Lower lobe of right lung (tissue), 2 donors: ENCODE measurements at places on chromosomes 1 and 21.
A peak's percentile ranks its signal among the peaks of the same experiment; 100 is the strongest.

GRCh38 chr1:101484689-101485338 is 248.0 kb downstream of the S1PR1 start:
- no peak overlapping the region for H3K4me3 ChIP-seq
- H3K27me3 ChIP-seq = no peaks in the 10 kb centered on the region
- no peak overlapping the region for H3K27ac ChIP-seq
- H3K36me3 ChIP-seq = no peaks in the 10 kb centered on the region

- H3K4me1 ChIP-seq = peaks cover 14% of the 10 kb centered on the region
- no peak for DNase-seq
- H3K4me3 ChIP-seq = no peak overlapping the region
- H3K36me3 ChIP-seq = no peaks in the 10 kb centered on the region
- H3K27ac ChIP-seq = no peak overlapping the region
Observed at GRCh38 chr1:87134625-87135328, 193.9 kb upstream of the LMO4 start.

GRCh38 chr1:215482079-215482478 is 85.0 kb upstream of the KCTD3 start:
- H3K4me3 ChIP-seq = no peak overlapping the region
- no peaks in the 10 kb centered on the region for H3K27me3 ChIP-seq
- no peaks in the 10 kb centered on the region for H3K36me3 ChIP-seq
- no peak overlapping the region for H3K27ac ChIP-seq
- no peaks in the 10 kb centered on the region for H3K4me1 ChIP-seq

DNA sequence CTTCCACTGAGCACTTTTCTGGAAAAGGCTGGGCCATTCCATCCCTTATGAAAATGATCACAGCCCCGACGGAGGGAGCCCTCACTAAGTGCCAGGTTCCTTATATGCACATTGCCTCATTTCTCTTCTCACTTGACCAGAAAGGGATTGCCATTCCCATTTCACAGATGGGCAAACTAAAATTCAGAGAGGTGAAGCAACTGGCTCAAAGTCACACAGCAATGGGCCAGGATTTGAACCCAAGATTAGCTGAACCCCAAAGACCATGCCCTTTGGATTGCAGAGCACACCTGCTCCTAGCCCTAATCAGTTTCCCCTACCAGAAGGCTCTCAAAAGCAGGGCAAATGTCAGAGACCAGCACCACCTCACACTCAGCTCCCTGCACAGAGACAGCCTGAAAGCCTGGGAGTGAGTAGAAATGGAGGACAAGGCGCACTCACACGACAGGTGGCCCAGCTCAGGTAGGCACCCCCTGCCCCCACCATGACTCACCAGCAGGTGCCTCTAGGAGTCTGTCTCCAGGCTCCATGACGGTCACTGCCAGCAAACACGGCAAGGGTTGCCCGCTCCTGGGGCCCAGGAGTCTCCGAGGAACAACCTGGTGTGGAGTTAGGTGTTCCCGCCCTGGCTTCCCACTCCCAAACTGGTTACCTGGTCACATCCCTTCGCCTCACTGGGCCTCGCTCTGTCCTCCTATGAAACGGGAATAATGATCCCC is 21.7 kb downstream of the SDC3 start:
- no peak overlapping the region for H3K27ac ChIP-seq
- H3K4me3 ChIP-seq = no peak overlapping the region
- H3K36me3 ChIP-seq = no peaks in the 10 kb centered on the region
- no peak for DNase-seq
- peaks cover 31% of the 10 kb centered on the region for H3K4me1 ChIP-seq
- H3K27me3 ChIP-seq = no peaks in the 10 kb centered on the region

DNA sequence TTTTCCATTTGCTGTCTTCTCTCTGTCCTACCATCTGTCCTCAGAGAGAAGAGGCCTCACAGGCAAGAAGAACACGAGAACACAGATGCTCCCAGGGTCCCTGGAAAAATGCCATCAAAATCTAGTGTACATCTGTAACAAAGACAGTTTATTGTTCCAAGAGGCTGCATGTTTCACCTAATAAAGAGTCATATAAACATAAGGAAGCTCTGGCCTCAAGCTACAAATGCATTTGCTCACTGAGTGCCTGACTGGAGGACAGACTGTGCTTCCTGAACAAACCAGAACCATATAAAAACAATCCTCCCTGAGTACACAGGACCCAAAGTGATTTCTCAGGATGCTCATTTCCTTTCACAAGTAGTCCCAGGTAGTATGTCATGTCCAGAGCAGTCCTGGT is 76.3 kb upstream of the SLC44A3 start:
- H3K36me3 ChIP-seq = no peaks in the 10 kb centered on the region
- H3K4me3 ChIP-seq = no peak overlapping the region
- H3K4me1 ChIP-seq = peaks cover 11% of the 10 kb centered on the region
- no peak overlapping the region for H3K27ac ChIP-seq

- no peaks in the 10 kb centered on the region for H3K27me3 ChIP-seq
- no peak overlapping the region for H3K27ac ChIP-seq
- H3K36me3 ChIP-seq = no peaks in the 10 kb centered on the region
- no peak overlapping the region for H3K4me3 ChIP-seq
- no peaks in the 10 kb centered on the region for H3K4me1 ChIP-seq
Observed at GRCh38 chr1:14826172-14826636, 227.7 kb downstream of the KAZN start.

DNA sequence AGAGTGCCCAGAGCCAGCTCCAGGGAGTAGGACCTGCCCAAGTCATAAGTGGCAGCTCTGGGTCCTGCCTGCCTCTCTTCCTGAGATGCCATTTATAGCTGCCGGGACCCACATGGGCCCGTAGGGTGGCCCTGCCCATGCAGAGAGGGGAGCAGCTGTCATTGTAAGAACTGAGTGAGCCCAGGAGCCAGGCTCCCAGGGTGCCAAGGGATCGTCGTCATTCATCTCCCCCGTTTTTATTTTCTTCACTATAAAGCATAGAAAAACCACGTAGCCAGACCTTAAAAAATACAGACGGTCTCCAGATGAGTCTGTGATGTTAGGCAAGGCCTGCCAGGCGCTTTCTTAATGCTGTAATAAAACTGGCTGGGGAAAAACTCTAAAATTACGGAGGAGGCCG is 90.7 kb downstream of the IGSF21 start:
- H3K4me3 ChIP-seq = no peak overlapping the region
- peaks cover 66% of the 10 kb centered on the region for H3K27me3 ChIP-seq
- DNase-seq = no peak

- no peak for DNase-seq
- no peaks in the 10 kb centered on the region for H3K27me3 ChIP-seq
- no peaks in the 10 kb centered on the region for H3K36me3 ChIP-seq
- H3K4me3 ChIP-seq = no peak overlapping the region
- no peak overlapping the region for H3K27ac ChIP-seq
- no peaks in the 10 kb centered on the region for H3K4me1 ChIP-seq
Observed at GRCh38 chr1:231512147-231512698, 16.2 kb upstream of the TSNAX start.

DNA sequence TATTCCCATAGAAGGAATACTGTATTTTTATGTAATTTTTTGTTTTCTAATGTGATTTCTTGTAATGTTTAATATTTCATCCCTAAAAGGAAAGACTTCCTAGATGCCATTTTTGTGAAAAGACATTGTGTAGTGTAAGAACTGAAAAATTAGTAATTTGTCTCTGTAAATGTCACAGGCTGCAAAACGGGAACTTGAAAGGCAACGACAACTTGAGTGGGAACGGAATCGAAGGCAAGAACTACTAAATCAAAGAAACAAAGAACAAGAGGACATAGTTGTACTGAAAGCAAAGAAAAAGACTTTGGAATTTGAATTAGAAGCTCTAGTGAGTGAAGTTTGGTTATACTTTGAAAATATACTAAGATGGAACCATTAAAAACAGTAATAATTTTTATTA is 132.2 kb downstream of the ITSN1 start:
- H3K27me3 ChIP-seq = no peaks in the 10 kb centered on the region
- H3K36me3 ChIP-seq = peaks cover 39% of the 10 kb centered on the region
- DNase-seq = no peak
- H3K4me3 ChIP-seq = no peak overlapping the region
- peaks cover 7% of the 10 kb centered on the region for H3K4me1 ChIP-seq

- no peak overlapping the region for H3K4me3 ChIP-seq
- H3K27me3 ChIP-seq = no peaks in the 10 kb centered on the region
- DNase-seq = no peak
- no peaks in the 10 kb centered on the region for H3K4me1 ChIP-seq
- H3K36me3 ChIP-seq = no peaks in the 10 kb centered on the region
Observed at GRCh38 chr1:85984636-85985035, 171.9 kb downstream of the COL24A1 start.

DNA sequence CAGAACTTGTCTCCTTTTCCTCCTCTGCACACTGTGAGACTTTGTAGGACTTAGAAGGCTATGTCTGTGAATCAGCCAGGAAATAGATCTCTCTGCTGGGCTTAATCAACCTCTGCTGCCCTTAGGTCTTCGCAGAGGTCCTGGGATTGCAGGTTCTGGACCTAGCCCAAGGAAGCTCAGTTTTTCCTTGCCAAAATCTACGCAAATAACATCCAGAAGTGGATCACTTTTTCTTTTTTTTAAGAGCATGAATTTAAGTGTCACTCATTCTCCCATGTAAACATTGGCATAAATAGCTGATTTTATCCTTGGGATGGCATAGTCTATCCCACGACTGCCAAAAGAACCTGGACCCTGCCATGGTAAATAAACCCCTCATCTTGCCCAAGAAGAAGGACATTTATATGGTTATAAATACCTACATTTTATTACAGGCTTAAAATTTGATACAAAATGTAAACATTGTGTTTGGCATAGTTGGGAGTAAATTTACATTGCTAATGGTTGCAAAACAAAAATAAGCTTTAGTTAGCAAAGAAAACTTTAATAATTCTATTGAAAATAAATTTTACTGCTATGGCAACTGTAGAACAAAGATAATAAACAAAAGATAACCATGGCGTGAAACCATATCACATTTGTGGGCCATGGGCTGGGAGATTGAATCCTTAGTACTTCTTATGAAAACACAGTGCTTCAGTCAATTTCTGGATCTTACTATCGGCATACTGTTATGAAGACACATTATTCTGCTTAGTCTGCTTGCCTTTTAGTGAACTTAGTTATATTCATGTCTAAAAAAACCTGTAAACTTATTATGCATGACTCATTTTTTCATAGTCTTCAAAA is 24.5 kb upstream of the DISC1 start:
- H3K27me3 ChIP-seq = no peaks in the 10 kb centered on the region
- H3K4me3 ChIP-seq = no peak overlapping the region
- H3K4me1 ChIP-seq = peaks cover 27% of the 10 kb centered on the region
- no peak overlapping the region for H3K27ac ChIP-seq
- H3K36me3 ChIP-seq = no peaks in the 10 kb centered on the region
- no peak for DNase-seq

GRCh38 chr1:115869064-115869463 is 28.1 kb upstream of the NHLH2 start:
- no peaks in the 10 kb centered on the region for H3K27me3 ChIP-seq
- H3K4me1 ChIP-seq = no peaks in the 10 kb centered on the region
- DNase-seq = no peak
- H3K36me3 ChIP-seq = no peaks in the 10 kb centered on the region

DNA sequence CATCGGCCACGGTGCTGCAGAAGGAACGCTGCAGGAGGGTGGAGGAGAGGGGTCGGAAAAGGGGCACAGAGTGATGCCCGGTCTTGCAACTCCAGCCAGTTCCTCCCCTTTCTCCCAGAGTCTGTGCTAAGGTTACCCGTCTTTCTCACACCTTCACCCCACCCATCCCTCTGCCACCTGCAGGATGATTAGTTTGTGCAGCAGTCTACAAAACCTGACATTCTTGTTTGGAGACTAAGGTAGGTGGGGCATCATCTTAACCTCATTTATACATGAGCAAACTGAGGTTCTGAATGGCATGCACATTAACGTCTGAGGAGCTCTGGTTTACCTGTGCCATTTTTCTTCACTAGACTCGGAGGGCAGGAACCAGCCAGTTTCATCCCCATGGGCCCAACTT is 232.3 kb downstream of the GRIK3 start:
- H3K4me1 ChIP-seq = no peaks in the 10 kb centered on the region
- DNase-seq = no peak
- no peaks in the 10 kb centered on the region for H3K36me3 ChIP-seq
- H3K27ac ChIP-seq = no peak overlapping the region
- peaks cover 3% of the 10 kb centered on the region for H3K27me3 ChIP-seq
- no peak overlapping the region for H3K4me3 ChIP-seq

DNA sequence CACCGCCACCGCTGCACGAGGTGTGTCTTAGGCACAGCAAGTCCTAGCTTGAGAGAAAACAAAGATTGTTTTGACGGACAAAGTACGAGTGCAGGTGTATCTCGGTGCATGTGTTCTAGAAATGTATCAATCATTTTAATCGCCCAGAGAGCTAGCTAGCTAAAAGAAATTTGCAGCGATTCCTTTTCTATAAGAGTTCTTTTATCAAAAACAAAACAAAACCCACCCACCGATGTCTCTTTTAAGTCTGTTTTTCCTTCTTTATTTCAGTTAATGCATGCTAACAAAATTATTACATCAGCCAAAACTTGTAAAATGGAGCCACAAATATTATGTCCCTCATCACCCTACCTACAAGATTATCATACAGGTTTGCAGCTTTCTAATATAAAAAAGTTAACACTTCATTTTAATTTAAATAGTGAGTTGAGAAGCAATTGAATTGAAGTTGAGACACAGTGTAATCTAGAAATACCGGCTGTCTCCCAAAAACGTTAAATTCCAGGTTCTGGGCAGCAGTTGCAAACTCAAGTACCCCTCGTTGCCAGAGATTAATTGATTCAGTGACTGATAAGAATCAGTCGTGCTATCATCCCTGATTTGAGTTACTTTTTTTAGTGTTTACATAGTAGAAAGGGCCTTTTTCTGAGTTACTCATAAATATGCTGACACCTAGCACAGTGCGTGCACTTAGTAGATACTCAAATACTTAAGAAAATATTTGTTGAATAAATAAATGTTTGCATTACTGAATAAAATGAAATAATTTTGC is 1.5 kb upstream of the SYDE2 start:
- no peaks in the 10 kb centered on the region for H3K4me1 ChIP-seq
- DNase-seq = no peak
- H3K27ac ChIP-seq = peak overlapping the region; percentile 96
- H3K27me3 ChIP-seq = no peaks in the 10 kb centered on the region

DNA sequence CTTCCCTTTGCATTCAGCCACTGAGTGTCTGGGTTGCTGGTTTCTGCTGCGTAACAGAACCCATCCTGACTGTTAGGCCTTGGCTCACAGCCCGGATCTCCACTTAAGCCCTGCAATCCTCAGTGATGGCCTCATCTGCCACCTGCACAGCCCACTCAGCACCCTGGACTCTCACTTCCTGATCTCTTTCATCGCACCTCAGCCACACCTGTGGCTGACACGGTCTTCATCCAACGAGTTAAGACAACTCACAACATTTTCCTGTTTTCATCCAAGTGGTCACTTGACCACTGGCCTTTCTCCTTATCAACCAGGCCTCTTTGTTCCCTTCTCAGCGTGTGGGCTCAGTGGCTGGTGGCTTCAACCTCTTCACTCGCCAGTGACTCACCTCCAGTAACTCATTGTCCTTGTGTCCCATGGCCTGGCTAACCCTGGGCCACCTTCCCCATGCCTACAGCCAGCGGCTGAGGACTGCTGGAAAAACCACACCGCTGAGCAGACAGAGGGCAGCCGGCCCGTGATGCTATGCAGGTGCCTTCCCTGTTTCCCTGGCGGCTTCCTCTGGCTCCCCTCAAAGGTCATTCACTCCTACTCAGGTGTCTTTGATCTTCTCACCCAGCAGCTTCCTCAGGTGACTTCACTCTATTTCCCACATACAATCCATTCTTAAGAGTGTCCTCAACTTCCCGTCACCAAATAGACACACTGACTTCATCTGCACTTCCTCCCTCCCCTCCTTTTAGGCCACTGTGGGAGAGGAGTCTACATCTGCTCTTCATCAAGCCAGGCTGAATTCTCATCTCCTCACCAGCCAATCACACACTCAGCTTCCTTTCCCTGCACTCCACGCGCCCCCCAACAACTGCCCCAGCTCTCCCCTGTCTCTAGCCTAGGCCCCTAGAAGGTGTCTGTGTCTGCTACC is 19.9 kb upstream of the EDN2 start:
- H3K4me1 ChIP-seq = peaks cover 8% of the 10 kb centered on the region
- no peaks in the 10 kb centered on the region for H3K27me3 ChIP-seq
- DNase-seq = no peak
- H3K4me3 ChIP-seq = no peak overlapping the region
- no peaks in the 10 kb centered on the region for H3K36me3 ChIP-seq
